ENCODE measurements at places on chromosomes 5 and 9. TPM values are rescaled to one million over a fixed set of nuclear protein-coding genes. Genes with fewer than 3 reads are reported as not detected.

The CEL gene
- 0.38 TPM for total RNA-seq

The CNTNAP3B gene
- total RNA-seq, result 22.4 TPM

The CDH9 gene
- total RNA-seq, result not detected

The CXCL14 gene
- 157 TPM for total RNA-seq

The RNF183 gene
- not detected for total RNA-seq

The PDGFRB gene
- 47.8 TPM for total RNA-seq

The SLC6A19 gene
- not detected for total RNA-seq

The LCP2 gene
- total RNA-seq, result 4.6 TPM

The C9orf153 gene
- total RNA-seq, result 0.63 TPM

The ANKRD31 gene
- total RNA-seq, result 0.20 TPM

The SCGB3A2 gene
- not detected for total RNA-seq

The FAXDC2 gene
- 71.1 TPM for total RNA-seq

The ENHO gene
- 0.91 TPM for total RNA-seq

The TTC39B gene
- total RNA-seq, result 44.6 TPM

The MOB3B gene
- total RNA-seq, result 8.2 TPM

The EXOSC3 gene
- total RNA-seq, result 31.0 TPM

The MARVELD2 gene
- 20.9 TPM for total RNA-seq

The FAM114A2 gene
- 25.1 TPM for total RNA-seq

The GKAP1 gene
- 4.5 TPM for total RNA-seq

The CCDC192 gene
- total RNA-seq, result not detected

The DAP gene
- total RNA-seq, result 41.9 TPM

The PCDHB16 gene
- 0.55 TPM for total RNA-seq

The GABRA1 gene
- not detected for total RNA-seq

The GRIA1 gene
- total RNA-seq, result 0.69 TPM

The VCAN gene
- 39.7 TPM for total RNA-seq

The SPINK7 gene
- 8.2 TPM for total RNA-seq

The SPTLC1 gene
- total RNA-seq, result 97.0 TPM

The MED7 gene
- total RNA-seq, result 9.6 TPM

The C5 gene
- 2.0 TPM for total RNA-seq

The TMOD1 gene
- 3.7 TPM for total RNA-seq

The ELP1 gene
- 10.0 TPM for total RNA-seq

The DMRTA1 gene
- total RNA-seq, result 0.07 TPM

The RUSC2 gene
- total RNA-seq, result 31.7 TPM

The KCNV2 gene
- not detected for total RNA-seq

The PCDHGA8 gene
- 1.6 TPM for total RNA-seq
